Small intestine (tissue), 16 donors: ENCODE measurements at places on chromosomes 13 and 19.

DNA sequence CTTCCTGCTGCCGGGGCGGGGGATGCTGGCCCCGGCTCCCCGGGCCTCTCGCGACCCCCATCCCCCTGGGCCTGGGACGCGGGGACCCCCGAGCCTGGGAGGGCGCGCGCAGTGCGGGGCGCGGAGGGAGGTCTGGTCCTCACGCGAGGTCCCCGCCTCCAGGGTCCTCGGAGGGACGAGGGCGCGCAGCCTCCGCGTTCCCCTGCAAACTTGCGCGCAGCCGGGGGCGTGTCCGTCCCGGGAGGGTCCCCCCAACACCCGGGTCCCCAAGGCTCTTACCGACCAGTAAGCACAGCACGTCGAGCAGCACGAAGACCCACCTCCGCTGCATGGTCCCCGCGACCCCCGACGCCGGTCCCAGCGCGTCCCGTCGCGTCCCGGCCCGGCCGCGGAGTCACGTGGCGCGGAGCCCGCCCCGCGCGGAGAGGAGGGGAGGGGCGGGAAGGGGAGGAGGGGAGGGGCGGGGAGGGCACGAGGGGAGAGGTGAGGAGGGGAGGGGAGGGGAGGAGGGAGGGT is at the start of gene PLPP2:
Gene PLPP2 (minus strand): TSS at position 398 of the 516 bp plus-strand sequence. CDS start 67 bp downstream, at position 331.
- DNase-seq = peak; percentile 51

- DNase-seq = no peak
Observed at GRCh38 chr13:67001363-67001762, 228.8 kb downstream of the PCDH9 start.

DNA sequence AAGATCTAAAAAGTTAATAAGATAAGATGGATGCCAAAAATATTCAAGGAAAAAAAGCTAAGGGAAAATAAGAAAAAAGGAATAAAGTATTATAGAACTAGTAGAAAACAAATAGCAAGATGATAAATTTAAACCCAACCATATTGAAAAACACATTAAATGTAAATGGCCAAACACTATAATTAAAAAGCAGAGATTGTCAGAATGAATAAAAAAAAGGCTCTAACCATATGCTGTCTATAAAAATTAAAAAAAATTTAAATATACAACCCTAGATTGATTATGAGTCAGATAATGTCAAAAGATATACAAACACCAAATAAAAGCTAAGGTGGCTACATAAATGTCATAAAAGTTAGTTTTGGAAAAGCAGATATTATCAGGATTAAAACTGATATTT is 617.5 kb upstream of the SGCG start:
- no peak for DNase-seq

DNA sequence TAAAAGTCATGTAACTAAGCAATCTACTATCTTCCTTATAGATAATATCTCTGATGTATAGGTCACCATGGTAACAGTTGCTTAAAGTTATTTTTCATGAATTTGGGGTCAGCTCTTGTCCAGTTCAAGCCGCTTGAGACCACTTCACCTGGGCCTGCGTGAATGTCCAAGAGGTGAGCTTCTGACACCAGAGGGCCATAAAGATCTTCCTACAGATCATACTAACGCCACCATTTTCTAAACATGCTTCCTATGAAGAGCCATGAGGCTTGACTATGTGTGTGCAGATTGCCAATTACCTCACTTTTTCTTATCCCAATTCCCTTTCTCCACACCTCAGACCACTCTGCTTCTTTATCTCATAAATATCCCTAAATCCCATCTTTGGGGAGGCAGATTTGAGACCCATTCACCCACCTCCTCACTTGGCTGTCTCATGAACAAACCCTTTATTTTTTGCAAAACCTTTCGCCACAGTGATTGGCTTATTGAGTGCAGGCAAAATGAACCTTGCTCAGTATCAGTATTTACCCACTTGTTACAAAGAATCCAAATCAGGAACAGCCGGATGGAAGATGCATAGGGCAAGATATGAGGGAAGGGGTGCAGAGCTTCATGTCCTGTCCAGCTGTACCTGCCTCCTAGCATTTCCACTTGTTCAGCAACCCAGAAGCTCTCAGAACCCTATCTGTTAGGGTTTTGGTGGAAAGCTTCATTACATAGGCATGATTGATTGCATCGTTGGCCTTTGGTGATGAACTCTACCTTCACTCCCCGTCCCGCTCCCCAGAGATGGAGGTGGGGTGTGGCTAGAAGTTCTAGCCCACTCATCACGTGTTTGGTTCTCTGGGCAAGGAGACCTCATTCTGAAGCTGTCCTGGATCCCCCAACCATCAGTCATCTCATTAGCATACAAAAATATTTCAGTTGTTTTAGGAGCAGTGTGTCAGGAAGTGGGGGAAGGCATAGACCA is 34.2 kb downstream of the FAM187B start:
- no peak for DNase-seq

DNA sequence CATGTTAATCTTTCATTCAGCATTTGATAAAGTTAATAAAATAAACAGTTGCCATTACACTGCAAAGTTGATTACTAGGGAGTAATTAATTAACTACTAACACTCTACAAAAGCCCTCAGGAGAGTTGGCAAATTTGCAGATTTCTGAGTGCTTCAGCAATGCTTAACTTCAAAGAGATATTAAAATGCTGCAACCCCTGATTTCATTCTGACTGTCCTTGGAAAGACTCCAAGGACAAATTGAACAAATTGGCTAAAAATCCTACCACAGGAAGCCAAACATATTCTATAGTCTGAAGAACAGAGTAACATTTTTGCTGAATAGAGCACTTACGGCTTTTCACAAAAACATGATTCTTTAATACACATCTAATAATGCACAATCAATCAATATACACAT is 1543.0 kb downstream of the SLITRK5 start:
- DNase-seq = no peak

- no peak for DNase-seq
Observed at GRCh38 chr19:55391191-55391670, 5.5 kb downstream of the RPL28 start.

- DNase-seq = no peak
Observed at GRCh38 chr13:66640231-66640630, 589.9 kb downstream of the PCDH9 start.

DNA sequence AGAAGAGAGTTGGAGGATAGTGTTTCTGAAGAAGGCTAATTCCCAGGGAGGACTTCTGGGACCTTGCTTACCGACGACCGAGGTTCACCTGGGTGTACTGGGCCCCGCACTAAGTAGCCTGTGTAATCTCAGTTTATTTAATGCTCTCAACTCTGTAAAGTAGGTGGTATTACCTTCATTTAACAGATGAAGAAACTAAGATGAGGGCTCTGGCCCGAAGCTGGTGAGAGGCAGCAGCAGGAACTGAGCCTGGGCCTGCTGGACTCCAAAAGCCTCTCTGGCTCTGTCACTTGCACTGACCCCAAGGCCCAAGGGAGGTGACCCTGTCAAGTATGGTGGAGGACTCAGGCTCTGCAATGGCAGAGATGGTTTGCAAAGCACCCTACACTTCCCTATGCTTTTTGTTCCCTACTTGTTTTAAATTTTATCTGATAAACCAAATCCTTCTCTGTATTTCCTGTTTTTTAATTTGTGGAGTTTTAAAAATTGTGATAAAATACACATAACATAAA is 50.6 kb downstream of the GGACT start:
- no peak for DNase-seq

- no peak for DNase-seq
Observed at GRCh38 chr13:34044660-34045080, 226.7 kb downstream of the RFC3 start.

GRCh38 chr13:30689752-30690151 is 45.6 kb upstream of the ALOX5AP start:
- no peak for DNase-seq

DNA sequence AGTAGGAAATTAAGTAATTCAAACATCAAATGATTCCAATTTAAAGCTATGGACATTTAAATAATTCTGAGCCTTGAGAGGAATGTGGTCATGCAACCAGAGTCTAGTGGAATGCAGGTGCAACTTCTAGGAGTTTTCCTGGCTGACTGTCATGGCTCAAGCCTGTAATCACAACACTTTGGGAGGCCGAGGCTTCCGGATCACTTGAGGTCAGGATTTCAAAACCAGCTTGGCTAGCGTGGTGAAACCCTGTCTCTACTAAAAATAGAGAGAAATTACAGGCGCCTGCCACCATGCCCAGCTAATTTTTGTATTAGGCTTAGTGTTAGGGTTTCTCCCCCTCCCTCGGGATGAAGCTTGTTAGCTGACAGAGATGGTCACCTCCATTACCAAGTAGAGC is 6.4 kb downstream of the ZNF808 start:
- no peak for DNase-seq

GRCh38 chr19:7605490-7606222 is 10.0 kb downstream of the CAMSAP3 start:
- no peak for DNase-seq

DNA sequence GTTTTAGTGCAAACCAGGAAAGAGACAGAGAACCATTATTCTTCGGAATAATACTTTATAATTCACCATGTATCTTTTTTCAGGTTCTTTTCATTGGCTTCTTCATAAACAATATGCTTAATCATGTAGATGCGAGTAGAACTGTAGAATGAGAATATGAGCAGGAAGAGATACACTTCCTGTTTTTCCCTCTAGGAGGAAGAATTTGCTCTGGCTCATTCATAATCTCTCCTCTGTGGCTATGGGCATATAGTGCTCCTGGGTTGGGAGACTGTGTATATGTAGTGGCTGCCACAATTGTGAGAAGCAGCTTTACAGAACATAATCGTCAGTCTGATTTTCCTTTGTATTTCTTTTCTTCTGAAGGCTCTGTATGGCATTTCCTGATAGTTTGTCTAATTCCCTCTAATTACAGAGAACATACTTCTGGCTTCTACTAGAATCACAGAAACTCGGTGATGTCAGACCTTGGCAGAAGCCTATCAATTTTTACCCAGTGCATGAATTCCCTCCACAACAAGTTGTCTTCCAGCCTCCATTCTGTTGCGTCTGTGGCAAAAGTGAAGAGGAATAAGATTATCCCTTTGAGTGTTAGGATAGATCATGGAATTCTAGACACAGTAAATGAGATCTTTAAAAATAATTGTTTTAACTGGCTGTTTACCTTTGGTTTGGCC is 2.9 kb upstream of the DCLK1 start:
- no peak for DNase-seq

- peak; percentile 24 for DNase-seq
Observed at GRCh38 chr19:934197-934840, 8.5 kb downstream of the ARID3A start.

DNA sequence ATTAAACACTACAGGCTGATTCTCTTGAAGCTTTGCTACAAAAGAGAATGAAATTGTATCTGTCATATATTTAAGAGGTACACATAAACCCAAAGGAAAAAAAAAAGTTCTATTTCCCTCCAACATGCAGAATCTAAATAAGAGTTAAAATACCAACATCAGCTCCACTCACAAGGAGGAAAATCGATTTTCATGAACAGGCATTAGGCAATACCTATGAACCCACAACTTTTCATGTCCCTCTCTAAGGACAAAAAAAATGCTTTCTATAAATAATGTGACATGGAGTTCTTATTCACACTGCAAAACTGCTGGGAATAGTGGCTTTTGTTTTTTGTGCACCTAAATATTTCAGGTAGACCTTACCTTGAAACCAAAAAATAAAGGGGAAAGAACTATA is 192.5 kb downstream of the KLF12 start:
- DNase-seq = no peak

DNA sequence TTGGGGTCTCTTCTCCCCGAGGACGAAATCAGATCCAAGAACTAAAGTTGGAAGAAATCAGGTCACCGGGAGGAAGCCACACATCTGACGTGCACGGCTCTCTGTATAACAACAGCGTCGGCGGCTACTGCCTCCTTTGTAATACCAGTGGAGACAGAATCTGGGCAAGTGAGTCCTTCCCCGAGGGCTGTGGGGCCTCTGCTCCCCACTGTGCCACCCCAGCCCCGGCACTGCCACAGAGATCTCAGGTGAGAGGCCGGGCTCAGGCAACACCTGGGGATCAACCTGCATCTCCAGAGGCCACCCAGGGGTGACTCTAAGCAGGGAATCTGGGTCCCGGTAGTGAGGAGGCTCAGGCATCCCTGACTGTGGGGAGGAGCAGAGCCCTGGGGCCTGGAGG is 33.7 kb upstream of the C13orf46 start:
- no peak for DNase-seq

GRCh38 chr19:41755328-41755913 is at the start of gene CEACAM6:
Gene CEACAM6 (plus strand): TSS chr19:41755530. CDS start chr19:41755639, 109 bp downstream.
- DNase-seq = no peak

DNA sequence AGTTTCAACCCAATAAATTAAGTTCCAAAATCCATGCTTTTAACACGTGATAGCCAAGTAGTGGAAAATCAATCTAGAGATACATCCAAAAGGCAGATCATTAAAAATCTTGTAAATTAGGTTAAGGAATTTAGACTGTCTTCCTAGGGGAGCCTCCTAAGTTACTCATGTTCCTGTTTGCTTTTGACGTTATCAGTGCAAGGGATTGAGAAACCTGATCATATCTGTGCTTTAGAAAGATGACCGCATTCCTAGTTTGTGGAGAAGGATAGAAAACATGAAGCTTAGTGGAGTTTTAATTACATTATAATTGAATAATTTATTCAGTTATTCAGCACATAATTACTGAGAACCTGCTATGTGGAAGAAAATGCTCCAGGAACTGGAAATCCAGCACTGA is 251.0 kb upstream of the ARGLU1 start:
- DNase-seq = no peak

DNA sequence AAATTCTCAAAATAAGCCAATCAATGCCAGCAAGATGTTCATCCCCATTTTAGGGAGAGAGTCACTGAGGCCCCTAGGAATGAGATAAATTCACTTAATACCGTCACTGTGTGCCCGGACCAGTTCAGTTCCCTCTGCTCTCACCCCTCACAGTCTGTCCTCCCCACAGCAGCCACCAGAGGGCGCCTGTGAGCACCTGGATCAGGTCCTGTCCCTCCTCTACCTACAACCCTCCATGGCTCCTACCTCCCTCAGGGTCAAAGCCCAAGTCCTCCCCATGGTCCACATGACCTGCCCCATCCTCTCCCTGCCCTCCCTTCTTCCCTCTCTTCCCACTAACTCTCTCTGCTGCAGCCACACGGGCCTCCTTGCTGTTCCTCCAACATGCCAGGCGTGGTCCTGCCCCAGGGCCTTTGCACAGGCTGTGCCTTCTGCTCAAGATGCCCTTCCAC is 42.0 kb upstream of the NFIC start:
- DNase-seq = no peak

GRCh38 chr19:28948566-28948965 is 264.4 kb downstream of the UQCRFS1 start:
- no peak for DNase-seq

- DNase-seq = no peak
Observed at GRCh38 chr19:15666883-15667282, 6.0 kb upstream of the CYP4F12 start.

DNA sequence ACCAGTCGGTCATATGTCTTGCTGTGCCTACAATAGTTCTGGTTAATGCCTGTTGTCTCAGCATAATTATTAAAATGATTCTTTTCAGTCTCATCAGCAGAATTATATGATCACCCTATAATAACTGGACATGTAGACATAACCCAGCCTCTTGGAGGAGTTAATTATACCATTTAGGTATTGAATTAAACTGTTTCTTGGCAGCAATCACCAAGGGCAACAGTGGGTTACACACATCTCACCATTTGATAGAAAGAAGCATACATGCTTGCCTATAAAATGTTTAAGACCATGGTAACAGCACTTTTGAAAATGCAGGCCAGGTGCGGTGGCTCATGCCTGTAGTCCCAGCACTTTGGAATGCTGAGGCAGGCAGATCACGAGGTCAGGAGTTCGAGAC is 184.6 kb downstream of the RGCC start:
- DNase-seq = no peak
